ENCODE measurements at places on chromosomes 4 and X. TPM values are rescaled to one million over a fixed set of nuclear protein-coding genes. Genes with fewer than 3 reads are reported as not detected.

The MFAP3L gene
- 0.20 TPM for total RNA-seq

The CD38 gene
- total RNA-seq, result 0.07 TPM

GRCh38 chrX:101411984-101412383, 4.0 kb downstream of the HNRNPH2 start:
- DNase-seq, result no peak

GRCh38 chr4:42328978-42329377, 68.3 kb upstream of the SHISA3 start:
- DNase-seq, result no peak

- no peak for DNase-seq
Observed at GRCh38 chrX:1224954-1225353, 12.5 kb upstream of the CRLF2 start.

The CT47B1 gene
- total RNA-seq, result not detected

The ZNF732 gene
- 1.1 TPM for total RNA-seq

DNA sequence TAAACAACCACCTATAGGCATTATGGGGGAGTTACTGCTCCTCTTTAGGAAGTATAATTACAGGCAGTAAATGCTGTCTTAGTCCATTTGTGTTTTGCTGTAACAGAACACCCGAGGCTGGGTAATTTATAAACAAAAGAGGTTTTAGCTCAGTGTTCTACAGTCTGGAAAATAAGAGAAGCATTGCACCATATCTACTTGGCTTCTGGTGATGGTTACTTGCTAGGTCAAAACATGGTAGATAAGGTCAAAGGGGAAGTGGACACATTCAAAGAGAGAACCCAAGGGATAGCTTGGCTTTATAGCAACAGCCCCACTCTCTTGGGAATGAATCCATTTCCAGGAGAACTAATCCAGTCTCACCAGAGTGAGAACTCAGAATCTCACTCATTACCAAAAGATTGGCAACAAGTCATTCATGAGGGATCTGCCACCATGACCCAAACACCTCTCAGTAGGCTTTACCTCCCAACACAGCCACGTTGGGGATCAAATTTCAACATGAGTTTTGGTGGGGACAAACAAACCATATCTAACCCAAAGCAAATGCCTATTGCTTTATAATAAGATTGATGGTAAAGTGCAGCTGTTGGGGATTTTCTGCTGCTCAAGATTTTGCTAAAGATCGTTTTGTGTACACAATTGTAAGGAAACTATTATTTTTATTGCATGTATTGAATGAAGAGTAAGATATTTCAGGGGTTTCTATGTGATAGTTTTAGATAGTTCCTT, 32.6 kb downstream of the STAG2 start:
- DNase-seq, result no peak

- no peak for DNase-seq
Observed at GRCh38 chrX:123464709-123465108, 268.1 kb downstream of the THOC2 start.

GRCh38 chr4:42676066-42676951, 19.4 kb upstream of the ATP8A1 start:
- no peak for DNase-seq
